Effector memory CD8-positive, alpha-beta T cell (primary cell): ENCODE measurements at places on chromosomes 6 and 20.
A peak's percentile ranks its signal among the peaks of the same experiment; 100 is the strongest.

DNA sequence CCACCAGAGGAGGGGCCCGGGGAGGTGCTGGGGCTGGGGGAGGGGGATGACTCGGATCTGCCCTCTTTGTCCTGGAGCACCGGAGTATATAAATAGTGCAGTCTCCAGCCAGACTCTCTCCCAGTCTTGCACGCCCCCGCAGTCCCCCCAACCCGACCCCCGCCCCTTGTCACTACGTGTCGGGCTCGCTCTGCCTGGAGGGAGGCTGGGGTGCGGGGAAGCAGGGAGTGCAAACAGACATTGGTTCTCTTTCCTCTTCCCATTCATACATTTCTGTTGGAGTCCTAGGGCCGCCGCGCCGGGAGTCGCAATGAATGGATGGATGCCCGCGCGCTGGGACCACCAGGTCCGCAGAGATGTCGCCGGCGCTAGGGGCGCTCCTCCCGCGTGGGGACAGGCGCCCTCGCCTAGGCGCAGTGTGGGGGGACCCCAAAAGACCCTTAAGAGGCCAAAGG lies 179.3 kb downstream of the TBXT start:
- no peak for DNase-seq

GRCh38 chr6:91653895-91654294 lies 1067.0 kb upstream of the MAP3K7 start:
- DNase-seq, result no peak

DNA sequence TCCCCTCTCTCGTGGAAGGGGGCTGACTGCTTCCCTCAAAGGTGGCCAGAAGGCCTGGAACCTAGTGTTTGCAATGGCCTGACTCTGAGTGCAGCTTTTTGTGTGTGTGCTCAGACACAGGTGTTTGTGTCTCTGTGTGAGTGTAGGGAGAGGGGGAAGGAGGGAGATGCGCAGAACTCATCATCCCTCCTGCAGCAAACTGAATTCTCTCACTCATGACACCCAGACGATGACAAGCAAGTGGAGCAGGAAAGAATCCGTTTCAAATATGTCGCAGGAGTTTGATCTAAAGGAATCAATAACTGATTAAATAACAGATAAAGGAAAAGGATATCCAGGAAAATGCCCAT lies 101.4 kb downstream of the TNFAIP3 start:
- no peak for DNase-seq

GRCh38 chr6:159646116-159646515 lies 46.9 kb downstream of the SOD2 start:
- DNase-seq, result no peak

GRCh38 chr6:155867682-155868081 lies 412.0 kb upstream of the NOX3 start:
- no peak for DNase-seq

- no peak for DNase-seq
Measured at GRCh38 chr6:134722200-134722870, 227.6 kb downstream of the ALDH8A1 start.

GRCh38 chr6:151443454-151443853 lies 8.5 kb downstream of the RMND1 start:
- DNase-seq, result no peak

DNA sequence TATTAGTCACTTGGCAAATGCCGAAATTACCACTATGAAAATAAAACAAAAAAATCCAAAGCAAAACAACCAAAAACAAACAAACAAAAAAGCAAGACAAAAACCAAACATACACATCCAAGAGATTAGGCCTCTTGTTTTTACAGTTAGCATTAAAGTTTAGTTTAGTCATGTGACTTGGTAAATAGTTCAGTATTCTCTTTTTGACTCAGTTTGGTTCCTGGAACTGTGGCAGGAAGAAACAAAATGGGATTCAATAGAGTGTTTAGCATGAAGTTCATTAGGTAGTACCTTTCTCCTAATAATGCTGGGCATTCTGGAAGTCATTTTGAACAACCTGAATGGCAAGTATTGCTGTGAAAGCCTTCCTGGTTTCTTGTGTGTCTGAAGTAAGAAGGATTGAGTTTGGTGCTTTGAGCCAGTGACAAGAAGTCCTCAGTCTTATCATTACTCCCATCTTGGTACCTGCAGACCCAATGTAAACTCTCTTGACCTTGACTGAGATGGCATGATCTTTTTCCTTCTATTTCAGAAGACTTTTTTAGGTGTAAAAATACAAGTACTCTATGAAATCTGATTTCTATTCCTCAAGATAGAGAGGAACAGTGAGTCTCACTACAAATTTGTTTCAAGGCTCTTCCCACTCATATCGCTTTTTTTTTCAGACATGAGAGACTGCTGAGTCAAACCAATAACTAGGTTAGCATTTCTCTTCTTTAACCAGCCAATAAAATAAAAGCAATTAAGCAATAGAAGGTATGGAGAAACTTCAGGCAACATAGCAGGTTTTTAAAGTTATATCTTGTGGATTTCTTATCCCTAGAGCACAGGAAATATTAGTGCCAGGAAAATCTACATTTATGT lies 223.6 kb upstream of the PREP start:
- DNase-seq, result no peak

DNA sequence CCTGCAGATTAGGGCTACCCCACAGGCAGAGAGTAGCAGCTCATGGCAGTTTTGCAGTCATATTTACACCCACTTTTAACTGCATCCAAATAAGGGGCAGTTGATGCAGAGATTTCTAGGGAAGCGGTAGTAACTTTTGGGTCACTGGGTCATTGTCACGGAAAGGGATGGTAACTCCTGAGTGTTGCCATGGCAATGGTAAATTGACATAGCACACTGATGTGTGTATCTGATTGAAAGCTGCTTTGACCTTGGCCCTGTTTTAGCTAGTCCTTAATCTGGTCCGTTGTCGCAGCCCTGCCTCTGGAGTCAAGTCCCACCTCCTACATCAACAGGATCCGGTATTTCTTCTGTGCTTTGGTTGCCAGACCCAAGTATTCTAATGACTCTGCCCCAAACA lies 199.1 kb upstream of the TCF21 start:
- no peak for DNase-seq

- DNase-seq, result no peak
Measured at GRCh38 chr20:36281785-36282380, 24.3 kb upstream of the DLGAP4 start.

DNA sequence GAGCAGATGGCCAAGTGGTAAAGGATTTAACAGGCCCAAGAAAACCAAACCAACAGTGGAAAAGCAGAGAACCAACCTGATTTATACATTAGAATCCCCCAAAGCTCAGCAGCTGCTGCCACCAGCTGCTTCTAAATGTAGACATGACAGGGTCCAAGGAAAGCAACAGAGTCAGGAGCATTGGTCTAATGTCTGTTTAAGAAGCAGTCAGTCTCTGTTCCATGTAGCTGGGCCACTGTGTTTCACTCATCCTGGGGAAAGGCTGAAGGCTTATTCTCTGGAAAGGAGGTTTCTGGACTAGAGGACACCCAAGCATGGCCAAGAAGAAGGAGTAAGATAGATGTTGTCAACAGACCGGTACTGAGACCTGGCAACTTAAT lies 75.4 kb downstream of the TMEM244 start:
- no peak for DNase-seq

DNA sequence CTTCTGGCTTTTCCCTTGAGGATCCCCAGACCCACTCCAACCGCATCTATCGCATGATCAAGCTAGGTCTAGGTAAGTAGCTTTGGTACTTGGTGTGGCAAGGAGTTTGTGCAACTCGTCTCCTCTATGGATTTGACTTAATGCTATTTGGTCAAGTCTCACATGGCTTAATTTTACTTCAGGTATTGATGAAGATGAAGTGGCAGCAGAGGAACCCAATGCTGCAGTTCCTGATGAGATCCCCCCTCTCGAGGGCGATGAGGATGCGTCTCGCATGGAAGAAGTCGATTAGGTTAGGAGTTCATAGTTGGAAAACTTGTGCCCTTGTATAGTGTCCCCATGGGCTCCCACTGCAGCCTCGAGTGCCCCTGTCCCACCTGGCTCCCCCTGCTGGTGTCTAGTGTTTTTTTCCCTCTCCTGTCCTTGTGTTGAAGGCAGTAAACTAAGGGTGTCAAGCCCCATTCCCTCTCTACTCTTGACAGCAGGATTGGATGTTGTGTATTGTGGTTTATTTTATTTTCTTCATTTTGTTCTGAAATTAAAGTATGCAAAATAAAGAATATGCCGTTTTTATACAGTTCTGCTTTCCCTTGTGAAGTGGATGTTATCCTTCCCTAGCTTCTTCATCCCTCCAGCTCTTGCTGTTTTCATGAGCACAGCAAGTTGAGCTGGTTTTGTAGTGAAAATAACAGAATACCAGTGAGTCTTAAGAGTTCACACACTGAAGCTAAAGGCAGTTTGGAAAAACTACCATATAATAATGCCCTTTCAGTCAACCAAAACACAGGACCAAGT lies 3.8 kb downstream of the SLC35B2 start:
- peak; percentile 64 for DNase-seq

- DNase-seq, result no peak
Measured at GRCh38 chr20:1702855-1703254, 45.3 kb upstream of the SIRPG start.

GRCh38 chr6:128241216-128241615 lies 279.2 kb downstream of the PTPRK start:
- DNase-seq, result no peak
